ENCODE measurements at places on chromosomes 16 and 17.

GRCh38 chr16:58638148-58639036 is 8.8 kb upstream of the CNOT1 start:
- no peak for DNase-seq

- DNase-seq = no peak
Measured at GRCh38 chr17:64120159-64120810, 9.7 kb downstream of the ERN1 start.

GRCh38 chr16:11004351-11004750 is 60.0 kb downstream of the CLEC16A start:
- no peak for DNase-seq

- no peak for DNase-seq
Measured at GRCh38 chr17:2455956-2456355, 55.1 kb upstream of the MNT start.

- DNase-seq = no peak
Measured at GRCh38 chr16:30353438-30354129, 1.5 kb downstream of the CD2BP2 start.

DNA sequence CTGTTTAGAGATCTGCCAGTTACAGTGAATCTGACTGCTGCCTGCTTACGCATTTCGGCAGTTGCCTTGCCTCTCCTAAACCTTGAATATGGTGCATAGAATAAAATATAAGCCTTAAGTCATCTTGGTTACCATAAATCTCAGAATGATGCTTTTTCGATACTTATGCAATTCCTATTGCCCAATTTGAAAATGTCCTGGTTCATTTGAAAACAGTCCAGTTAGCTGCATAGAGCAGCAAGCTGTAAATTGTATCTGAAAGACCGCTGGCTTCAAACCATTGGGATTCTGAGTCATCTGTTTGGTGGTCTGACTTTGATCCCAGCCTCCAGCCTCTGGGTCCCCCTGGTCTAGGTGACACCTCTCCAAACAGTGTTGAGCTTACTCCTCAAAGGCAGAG is 2.7 kb upstream of the PRKCA start:
- DNase-seq = no peak

- DNase-seq = no peak
Measured at GRCh38 chr16:81676066-81676882, 102.8 kb upstream of the PLCG2 start.

GRCh38 chr17:50883850-50884438 is 17.8 kb upstream of the TOB1 start:
- DNase-seq = no peak

DNA sequence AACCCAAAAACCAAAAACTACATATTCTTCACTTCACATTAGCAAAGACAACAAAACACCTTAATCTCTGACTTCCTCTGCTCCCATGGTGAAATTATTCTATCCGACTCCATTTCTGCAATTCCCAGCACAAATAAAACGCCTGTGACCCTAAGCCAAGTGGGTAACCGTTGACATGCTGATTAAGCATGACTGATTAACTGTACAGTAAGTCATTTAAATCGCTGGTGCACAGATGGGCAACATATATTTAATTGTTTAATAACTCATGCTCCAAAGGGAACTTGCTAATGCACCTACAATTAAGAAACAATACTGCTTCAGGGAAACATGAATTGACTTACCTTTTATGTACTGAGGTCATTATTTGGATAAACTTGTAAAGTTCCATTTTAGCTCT is 436.7 kb downstream of the KIF2B start:
- no peak for DNase-seq

DNA sequence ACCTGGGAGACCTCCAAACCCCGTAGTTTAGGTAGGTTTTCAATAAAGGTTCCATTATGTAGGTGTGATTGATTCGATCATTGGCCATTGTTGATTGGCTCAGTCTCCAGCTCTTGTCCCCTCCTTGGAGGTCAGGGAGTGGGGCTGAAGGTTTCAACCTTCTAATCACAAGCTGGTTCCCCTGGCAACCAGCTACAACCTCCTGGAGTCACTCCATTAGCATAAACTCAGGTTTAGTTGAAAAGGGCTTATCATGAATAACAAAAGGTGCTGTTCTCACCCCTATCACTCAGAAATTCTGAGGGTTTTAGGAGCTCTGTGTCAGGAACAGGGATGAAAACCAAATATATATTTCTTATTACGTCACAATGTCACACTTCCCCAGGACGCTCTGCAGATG is 28.5 kb downstream of the TMEM132E start:
- no peak for DNase-seq

DNA sequence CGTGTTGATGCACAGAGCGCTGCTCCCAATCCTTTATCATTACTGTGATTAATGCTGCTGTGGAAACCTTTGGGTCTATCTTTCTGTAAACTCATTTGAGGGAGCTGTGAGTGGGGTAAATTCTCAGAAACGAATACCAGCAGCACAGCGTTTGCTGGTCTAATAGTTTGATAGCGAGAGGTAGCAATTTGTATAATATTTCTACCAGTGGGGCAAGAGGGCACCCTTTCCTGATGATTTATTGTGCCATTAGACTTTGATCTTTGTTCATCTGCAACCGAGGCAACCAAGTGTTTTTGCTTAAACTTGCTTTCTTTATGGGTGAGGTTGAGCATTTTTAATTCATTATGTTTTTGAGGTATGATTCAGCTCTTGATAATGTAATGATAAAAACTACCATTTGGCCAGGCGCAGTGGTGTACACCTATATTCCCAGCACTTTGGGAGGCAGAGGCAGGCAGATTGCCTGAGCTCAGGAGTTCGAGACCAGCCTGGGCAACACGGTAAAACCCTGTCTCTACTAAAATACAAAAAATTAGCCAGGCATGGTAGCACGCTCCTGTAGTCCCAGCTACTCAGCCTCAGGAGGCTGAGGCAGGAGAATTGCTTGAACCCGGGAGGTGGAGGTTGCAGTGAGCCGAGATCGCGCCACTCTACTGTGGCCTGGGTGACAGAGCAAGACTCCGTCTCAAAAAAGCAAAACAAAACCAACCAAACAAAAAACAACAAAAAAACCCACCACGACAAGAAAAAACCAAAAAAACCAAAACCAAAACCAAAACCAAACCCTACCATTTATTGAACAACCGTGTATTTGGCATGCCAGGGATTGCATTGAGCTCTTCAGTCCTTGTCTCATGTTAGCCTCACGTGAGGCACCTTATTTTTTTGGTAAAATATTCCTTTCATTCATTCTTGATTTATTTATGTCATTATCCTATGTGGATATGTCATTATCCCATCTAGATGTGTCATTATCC is 81.5 kb downstream of the PLCG2 start:
- DNase-seq = no peak

DNA sequence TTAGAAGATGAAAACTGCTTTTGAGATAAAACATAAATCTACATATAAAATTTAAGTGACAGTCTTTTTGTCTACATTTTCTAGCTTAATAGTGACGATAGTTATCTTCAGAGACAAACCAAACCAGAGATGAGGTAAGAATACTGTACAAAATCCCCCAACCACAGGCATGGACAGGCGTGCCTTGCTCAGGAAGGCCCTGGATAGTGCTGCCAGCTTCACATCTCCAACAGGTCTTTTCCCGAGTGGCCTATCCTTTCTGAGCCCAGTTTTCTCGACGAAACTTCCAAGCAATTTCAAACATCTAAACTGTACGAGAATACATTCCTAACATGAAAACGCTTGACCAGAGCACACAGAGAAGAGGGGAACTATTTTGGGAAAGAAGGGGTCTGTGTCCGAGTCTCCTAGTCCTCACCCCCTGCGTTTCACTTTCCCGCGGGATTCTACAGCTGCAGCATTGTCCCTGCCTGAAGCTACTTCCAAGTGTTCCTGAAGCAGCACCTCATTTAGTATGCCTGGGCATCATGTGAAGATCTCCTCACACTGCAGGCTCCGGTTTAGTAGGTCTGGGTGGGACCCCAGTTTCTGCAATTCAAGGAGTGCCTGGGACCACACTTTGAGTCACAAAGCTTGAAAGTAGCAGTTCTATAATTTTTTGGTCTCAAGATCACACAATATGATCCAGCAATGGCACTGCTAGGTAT is 37.8 kb downstream of the GNA13 start:
- no peak for DNase-seq
